ENCODE measurements at places on chromosomes 7 and 10.
A peak's percentile ranks its signal among the peaks of the same experiment; 100 is the strongest.

GRCh38 chr10:102773320-102773719, 29.6 kb downstream of the WBP1L start:
- DNase-seq, result no peak

DNA sequence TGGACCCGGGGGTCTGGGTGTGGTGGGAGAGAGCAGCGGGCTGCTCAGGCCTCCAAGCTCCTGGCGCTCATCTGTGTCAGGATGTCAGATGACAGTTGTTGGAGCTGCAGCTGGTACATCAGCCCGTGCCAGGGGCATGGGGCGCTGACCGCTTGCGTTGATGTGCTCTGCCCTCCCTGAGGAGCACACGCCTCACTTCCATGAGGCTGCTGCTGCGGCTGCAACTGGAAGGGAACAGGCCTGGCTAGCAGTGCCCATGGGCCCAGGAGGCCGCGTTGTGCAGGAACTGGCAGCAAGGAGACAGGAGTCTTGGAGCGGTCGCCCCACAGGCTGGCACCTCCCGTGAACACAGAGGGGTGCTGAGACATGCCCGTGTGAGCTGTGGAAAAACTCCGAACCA, 361.3 kb upstream of the MKI67 start:
- DNase-seq, result no peak

DNA sequence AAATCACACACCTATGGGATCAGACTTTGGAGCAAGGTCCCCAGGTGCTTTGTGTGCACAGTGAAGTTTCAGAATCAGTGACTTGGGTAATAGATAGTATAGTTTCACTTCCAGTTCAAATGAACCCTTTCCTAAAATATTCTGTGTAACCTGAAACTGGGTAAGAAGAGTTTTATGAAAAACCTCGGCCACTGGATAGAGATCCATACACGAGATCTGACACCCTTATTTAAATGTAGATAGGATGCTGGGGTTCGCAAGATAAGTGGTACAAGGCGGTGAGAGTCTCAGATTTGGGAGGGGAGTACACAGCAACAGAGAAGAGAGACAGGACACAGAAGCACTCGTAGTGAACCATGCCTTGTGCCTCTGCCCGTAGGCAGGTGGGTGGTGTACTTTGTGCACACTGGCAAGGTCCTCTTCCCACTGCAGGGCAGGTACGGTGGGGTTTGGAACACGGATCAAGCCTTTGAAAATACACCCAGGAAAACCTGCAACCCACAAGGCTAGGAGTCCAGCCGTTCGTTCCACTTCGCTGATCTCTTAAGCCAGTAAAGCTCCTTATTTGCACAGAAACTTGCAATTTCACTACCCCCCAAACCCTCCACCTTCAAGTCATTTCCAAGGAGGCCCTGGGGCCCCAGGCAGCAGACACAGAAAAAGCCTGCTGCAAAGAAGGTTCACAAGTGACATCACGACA, 162.8 kb downstream of the USP6NL start:
- DNase-seq, result no peak

GRCh38 chr10:124697837-124698544, 46.2 kb downstream of the FAM53B start:
- no peak for DNase-seq

DNA sequence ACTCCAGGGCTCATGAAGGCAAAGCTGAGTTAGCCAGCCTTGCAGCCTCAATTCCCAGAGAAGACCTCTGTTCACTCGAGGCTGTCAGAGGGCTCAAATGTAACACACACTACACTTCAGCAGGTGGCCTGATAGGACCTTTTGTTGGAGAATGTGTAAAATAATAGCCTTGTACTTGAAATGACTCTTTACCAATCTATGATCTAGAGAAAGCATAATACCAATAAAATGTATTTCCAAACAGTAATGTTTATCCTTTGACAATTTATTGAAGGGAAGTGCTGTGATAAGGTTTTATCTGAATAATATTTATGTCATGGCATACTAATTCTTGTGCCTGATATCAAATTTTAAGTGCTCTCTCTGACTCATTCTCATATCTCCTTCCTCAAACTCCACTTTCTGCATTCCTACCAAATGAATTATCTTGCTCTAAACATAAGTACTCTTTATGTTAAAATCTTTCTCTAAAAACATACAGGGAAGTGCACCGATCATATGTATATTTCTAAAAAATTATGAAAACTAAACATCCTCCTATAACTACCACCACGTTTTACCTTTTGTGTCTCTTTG, 20.9 kb downstream of the CYP3A7 start:
- DNase-seq, result no peak

GRCh38 chr7:53397911-53398310, 362.5 kb downstream of the POM121L12 start:
- no peak for DNase-seq

DNA sequence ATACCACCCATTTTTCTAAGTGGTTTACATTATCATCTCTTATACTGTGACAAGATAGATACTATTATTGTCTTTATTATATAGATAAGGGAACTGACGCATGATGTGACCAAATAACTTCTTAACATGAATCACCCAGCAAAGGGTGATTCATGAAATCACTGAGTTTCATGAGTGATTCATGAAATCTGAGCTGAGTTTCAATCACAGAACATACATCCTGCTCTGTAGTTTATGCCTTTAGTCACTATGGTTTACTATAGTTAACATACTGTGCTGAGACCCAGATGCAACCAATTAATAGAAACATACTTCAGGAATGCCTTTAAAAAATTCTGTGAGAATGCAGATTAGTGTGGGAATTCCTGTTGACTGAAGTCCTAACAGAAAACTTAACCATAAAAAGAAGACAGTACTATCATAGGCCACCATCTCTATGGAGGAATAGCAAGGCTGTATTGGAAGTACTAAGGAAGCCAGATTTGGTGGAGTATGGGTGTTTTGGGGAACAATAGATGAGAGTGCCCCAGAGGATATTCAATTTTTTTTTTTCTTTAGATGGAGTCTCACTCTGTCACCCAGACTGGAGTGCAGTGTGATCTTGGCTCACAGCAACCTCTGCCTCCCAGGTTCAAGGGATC, 43.1 kb upstream of the SEMA3A start:
- no peak for DNase-seq

DNA sequence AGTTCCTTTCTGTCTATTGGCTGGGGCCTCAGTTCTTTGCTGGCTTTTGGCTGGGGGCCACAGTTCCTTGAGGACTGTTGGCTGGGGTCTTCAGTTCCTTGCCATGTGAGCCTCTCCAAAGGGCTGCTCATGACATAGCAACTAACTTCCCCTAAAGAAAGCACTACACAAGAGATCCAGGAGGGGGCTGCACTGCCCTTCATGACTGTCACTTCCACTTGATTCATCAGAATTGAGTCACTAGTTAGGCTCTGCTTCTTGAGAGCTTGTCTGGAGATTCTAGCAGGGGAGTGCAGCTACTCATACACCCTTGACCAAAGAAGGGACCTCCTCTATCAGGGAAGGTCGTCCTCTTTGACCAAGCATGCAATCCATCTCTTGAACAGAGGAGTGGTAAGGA, 38.0 kb upstream of the MKX start:
- no peak for DNase-seq

DNA sequence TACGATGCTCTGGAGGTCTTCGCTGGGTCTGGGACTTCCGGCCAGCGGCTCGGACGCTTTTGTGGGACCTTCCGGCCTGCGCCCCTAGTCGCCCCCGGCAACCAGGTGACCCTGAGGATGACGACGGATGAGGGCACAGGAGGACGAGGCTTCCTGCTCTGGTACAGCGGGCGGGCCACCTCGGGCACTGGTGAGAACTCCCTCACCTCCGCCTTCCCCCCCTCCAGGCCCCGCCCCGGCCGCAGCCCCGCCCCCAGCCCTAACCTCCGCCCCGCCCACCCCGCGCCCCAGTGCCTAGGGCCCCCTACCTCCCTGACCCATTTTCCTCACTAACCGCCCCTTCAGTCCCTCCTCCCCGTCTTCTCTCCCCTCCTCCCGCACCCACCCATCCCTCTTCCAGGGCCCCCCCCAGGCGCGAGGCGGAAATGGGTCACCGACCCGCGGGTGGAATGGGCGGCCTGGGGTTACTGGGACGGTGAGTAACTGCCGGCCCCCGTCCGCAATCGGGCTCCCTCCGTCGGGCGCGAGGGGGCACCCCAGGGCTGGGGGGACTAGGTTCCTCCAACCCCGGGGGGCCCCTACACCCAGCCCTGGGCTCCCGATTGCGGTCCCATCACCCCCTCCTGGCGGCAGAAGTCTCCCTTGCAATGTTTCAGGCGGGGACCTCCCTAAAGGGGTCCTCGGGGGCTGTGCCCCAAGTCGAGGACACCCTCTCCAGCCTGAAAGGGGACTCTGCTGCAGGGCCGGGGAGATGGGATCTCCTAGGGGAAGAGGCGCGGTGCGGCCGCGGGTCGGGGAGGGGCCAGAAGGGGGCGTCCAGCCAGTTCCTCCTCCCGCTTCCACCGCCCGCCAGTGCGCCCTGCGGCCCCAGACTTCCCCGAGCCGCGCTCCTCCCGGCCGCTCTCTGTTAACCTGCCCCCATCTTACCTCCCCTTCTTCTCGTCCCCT, 2.1 kb downstream of the PCOLCE start:
- DNase-seq, result peak; percentile 46

- DNase-seq, result no peak
These were observed 59.5 kb downstream of the LRRC18 start for GRCh38 chr10:48880016-48880705.

- no peak for DNase-seq
These were observed 10.3 kb upstream of the PLAC9 start for GRCh38 chr10:80122110-80122710.

- no peak for DNase-seq
These were observed 89.5 kb upstream of the LYZL1 start for GRCh38 chr10:29199339-29199738.

GRCh38 chr10:16883084-16883483, 65.9 kb upstream of the RSU1 start:
- DNase-seq, result no peak
